BE2C (cell line): ENCODE measurements at places on chromosomes 12 and 14.

DNA sequence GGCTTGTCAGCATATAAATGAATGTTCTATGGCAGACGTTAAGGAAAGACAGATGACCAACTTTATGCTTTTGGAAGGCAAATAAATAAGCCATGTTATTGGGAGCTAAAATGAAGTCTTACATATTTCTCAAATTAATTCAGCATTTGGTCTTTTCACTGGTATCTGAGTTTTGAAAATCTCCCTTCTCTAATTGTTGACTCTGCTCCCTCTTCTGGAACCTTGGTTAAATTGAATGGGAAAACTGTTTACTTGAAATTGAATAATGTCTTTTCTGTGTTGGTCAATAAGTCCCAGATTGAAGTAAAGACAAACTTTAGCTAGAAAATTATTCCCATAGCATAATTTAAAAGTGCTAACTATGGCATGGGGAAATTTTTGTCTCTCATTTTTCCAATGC is 38.7 kb downstream of the LGR5 start:
- no peak for DNase-seq

DNA sequence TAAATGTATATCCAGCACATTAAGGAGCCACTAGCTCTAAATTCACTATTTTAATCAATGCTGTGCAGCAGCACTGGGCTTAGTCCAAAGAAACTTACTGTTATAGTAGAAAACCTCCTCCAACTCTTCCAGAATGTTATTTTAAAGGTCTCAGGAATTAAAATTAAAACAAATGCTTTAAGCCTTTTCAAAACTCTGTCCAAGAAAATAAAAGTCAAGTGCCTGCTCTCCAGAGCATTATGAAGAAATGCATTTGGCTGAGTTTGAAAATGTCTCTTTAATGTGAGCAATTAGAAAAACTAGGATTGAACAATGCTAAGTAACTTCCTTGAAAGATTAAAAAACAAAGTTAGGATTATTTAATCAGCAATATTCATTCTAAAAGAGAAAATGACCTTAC is 322.4 kb upstream of the DCN start:
- no peak for DNase-seq

GRCh38 chr12:96045566-96045965 is 10.2 kb upstream of the LTA4H start:
- no peak for DNase-seq

DNA sequence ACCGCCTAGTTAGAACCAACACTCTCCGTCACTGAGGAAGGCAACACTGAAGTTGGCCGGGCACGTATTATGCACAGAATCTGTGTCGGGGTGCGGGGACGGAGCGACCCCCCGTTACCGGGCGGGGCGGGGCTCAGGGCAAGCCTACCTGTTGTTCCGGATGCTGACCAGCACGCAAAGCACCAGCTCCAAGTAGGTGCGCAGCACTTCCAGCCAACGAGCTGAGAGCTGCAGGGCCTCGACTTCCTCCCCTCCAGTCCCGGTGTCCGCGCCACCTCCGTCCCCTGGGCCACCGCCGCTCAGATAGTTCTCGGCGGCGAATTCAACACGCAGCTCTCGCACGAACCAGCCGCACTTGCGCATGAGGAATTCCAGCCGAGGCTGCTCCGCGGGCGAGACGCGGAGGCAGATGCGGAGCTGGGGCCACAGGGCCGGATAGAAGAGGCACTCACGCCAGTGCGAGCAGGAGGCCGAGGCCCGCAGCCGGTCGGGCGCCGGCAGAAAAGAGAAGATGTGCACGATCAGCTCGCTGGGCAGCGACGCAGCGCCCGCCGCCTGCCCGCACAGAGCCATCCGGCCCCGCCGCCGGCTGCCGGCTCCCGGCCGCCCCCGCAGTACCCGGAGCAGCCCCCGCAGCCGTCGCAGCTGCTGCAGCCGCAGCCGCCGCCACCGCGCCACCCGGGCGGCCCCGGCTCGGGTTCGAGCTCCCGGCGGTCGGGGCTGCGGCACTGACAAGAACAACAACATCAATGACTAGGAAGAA is 636 bp downstream of the FBXO33 start:
- peak; percentile 39 for DNase-seq

GRCh38 chr12:56013482-56013881 is 7.4 kb upstream of the IKZF4 start:
- DNase-seq: no peak

- DNase-seq: no peak
These were observed 7.9 kb downstream of the DACT1 start for GRCh38 chr14:58645641-58646040.

DNA sequence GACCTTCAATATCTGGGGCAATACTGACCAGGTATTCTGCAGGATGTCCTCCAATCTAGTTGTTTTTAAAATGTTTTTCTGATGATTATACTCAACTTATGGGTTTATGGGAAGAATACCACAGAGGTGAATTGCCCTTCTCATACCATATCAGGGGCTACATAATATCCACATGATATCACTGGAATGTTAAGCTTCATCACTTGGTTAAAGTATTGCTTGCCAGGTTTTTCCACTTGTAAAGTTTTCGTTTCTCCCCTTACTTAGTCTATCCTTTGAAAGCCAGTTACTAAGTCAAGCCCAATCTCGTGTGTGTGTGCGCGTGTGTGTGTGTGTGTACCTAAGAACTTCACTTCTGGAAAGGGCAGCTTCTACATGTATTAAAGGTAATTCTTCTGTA is 980.9 kb upstream of the FBXO33 start:
- DNase-seq: no peak

DNA sequence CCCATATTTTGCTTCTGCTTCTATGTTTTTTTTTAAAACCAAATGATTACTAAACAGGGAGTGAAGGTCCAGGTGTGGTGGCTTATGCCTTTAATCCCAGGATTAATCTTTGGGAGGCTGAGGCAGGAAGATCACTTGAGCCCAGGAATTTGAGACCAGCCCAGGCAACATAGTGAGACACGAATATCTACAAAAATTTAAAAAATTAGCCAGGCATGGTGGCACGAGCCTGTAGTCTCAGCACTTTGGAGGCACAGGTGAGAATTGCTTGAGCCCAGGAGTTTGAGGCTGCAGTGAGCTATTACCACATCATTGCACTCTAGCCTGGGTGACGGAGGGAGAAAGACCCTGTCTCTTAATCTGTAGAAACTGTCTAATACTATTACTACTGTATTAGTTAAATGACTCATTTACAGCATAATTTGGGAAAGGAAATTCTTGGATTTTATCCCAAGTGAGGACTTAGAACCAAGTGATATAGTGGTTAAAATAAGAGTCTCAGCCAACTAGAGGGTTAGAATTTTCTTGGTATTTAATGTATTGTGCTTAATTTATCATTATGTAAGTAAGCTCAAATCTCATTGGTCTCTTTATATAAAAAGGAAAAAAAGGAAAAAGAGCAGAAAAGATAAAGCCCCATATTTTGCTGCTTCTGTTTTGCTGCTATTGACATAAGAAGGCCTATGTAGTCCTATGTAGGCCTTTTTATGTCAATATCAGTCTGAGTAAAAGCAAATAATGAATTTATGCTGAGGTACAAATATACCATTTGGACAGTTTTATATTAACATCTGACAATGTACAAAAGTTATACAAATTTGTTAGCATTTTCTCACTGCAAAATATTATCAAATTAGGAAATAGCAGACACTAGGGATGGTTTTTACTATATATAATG is 163.4 kb downstream of the RAD51B start:
- DNase-seq: no peak

DNA sequence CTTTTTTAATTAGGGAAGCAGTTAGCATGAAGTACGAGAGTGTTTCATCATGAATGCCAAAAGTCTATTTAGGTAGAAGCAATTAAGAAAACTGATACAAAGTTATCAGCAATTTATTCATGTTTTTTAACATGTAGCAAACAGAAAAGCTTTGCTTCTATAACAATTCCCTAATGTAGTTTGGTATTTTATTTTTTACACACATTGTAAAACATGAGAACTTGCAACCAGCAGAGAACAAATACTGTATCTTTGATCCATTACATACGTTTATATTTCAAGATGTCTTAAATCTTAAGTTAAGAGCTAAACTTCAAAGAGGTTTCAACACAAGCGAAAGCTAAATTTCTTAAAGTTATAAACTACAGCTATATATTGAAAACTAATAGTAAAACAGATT is 39.3 kb downstream of the MED13L start:
- DNase-seq: no peak

DNA sequence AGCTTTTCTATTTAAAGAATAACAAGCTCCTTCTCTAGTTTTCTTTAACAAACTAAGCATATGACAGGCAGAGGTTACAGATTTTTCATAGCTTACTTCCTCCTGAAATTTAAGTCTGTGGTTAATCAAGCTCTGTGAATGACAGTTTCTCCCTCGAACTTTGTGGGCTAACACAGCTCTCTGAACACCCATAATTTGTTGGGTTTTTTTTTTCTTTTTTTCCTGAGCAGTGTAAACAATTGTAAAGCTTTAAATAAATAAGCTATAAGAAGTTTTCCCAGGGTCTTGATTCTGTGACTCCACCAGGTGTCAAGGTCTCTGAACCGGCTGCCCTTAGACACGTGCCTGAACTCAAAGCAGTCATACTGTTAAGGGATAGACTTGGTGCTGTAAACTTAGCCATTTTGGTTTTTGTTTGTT is 128.1 kb upstream of the AMIGO2 start:
- no peak for DNase-seq

- no peak for DNase-seq
These were observed 769 bp upstream of the VTI1B start for GRCh38 chr14:67675219-67675582.

GRCh38 chr12:13583630-13584029 is 387.1 kb downstream of the EMP1 start:
- DNase-seq: no peak

DNA sequence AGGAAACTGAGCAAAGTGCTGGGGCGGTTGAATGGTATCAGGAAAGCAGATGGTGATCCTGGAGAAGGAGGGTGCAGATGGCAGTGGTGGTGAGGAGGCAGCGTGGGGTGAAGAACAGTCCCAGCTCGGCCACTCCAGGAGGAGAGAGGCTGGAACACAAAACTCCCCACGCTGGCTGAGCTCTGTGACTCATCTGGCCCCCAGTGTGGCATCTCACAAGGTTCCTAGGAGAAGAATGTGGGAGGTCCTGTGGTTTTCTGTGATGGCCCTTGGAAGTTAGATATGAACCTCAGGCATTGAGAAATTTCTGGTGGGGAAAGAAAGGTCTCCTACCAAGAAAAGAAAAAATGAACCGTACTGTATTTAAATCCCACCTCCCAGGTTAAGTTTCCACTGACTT is 8.0 kb upstream of the NRXN3 start:
- no peak for DNase-seq

- no peak for DNase-seq
These were observed 463.1 kb downstream of the RAD51B start for GRCh38 chr14:68282479-68283377.

DNA sequence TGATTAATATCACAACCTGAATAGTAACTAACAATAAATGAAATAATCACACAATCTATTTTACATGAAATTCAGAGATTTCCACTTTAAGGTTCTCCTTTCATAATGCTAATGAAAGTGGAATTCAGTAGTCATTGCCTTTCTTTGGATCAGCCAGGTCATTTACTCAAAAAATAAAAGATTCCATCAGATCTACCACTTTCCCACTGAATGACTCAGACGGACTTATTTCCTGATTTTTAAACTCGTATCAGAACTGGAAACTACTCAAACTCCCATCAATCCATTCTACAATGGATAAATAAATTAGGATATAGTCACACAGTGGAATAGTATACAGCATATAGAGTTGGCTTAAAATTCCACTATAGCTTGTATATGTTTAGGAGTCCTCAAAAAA is 237.1 kb downstream of the MED13L start:
- DNase-seq: no peak

GRCh38 chr14:95885866-95886265 is 9.2 kb downstream of the TUNAR start:
- DNase-seq: no peak

DNA sequence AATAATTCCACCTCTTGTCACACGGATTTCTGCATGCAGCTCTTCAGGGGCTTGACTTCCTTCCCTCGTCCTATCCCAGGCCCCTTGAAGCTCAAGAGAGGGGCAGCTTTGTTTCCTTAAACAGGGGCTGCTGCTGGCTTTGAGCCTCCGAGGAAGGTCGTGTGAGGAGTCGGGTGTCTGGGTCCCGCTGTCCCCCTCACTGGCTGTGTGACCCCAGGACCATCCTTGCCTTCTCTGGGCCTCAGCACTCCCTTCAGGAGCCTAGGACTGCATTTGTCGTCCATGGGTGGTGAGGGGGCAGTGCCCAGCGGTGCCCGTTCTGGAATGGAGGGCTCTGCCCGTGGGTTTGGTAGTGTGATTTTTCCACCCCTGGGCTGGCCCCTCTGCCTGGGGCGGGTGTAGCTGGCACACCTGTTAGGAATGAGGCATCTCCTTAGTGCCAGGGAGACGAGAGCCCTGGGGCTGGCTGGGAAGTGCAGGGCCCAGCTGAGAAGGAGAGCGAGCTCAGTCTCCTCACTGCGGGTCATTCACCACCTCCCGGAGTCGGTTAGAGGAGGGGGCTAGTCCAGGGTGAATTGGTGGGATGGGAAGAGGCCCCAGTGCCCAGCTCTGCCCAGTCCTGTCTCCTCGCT is 60.8 kb downstream of the TSPAN9 start:
- no peak for DNase-seq

DNA sequence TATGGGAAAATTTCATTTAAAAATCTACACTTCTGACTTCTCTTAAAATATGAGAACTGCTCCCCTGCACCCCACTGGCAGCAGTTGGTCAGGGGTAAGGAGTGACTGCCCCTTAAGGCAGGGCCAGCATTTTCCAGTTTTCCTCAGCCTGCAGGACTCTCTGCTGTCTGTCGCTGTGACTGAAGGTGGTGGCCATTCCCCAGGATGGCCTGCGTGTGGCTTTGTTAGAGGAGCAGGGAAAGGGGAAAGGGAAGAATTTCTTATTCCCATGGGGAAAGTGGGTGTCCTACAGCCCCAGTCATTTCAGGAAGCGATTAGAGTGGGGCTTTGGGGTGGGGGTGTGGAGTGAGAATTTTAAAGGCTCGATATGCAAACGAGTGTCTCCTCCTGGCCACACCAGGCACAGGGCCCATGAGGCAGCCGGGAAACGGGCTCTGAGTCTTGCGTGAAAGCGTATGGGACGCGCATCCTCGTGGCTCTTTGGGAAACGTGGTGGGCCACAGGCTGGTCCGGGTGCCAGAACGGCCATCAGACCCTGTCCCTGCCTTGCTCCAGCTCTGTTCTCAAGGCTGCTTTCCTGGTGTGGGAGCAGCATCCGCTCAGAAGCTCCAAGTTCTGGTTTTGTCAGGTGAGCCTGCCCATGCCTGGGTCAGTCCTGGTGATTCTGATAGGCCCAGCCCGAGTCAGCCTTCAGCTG is 23.5 kb downstream of the ADGRD1 start:
- no peak for DNase-seq

DNA sequence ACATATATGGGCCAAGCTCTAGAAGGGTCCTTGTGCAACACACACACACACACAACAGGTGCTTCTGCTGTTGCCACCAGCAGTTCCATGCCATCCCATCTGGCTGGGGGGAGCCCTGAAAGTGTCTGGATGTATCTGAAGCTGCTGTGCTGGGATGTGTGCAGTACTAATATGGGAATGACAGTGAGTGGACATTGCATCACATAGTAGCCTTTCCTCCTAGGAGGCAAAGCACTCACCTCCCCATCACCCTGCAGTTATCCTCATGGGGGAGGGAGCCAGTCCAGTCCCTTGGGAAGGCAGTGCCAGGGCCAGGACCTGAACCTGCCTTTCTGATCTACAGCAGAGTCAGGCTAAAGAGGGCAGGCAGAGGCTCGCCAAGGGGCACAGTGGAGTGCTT is 208.9 kb downstream of the CACNA1C start:
- no peak for DNase-seq

GRCh38 chr14:81434230-81434629 is 34.1 kb upstream of the STON2 start:
- no peak for DNase-seq
